ENCODE measurements at places on chromosomes 11 and 22. TPM values are rescaled to one million over a fixed set of nuclear protein-coding genes. Genes with fewer than 3 reads are reported as not detected.

- no peaks in the 10 kb centered on the region for H3K4me1 ChIP-seq
- no peaks in the 10 kb centered on the region for H3K27me3 ChIP-seq
- no peak overlapping the region for H3K4me3 ChIP-seq
- DNase-seq: no peak
- H3K36me3 ChIP-seq: no peaks in the 10 kb centered on the region
Observed at GRCh38 chr11:115985896-115986295, 481.7 kb upstream of the CADM1 start.

DNA sequence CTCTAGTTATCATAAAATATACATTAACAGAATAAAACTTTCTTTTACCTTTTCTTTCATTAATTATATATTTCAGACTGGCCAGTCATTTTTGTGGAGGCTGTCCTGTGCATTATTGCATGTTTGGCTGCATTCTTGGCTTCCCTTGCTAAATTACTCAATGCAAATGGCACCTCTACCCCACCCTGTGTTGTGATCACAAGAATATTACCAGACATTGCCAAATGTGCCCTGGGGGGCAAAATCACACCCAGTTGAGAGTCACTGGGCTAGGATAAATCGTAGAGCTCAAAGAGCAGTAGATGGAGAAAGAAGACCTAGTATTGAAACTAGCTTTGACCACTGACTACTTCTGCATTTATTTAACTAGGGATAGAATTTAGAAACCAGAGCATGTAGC lies 1257.8 kb upstream of the TENM4 start:
- H3K4me3 ChIP-seq: no peak overlapping the region
- H3K27me3 ChIP-seq: no peaks in the 10 kb centered on the region
- no peaks in the 10 kb centered on the region for H3K36me3 ChIP-seq
- DNase-seq: no peak

- no peaks in the 10 kb centered on the region for H3K4me1 ChIP-seq
- peak overlapping the region; percentile 51 for H3K27ac ChIP-seq
- DNase-seq: no peak
- H3K27me3 ChIP-seq: no peaks in the 10 kb centered on the region
Observed at GRCh38 chr11:115759622-115760460, 255.6 kb upstream of the CADM1 start.

The LDHAL6A gene
- total RNA-seq: not detected
